ENCODE measurements at places on chromosomes 13 and 19. TPM values are rescaled to one million over a fixed set of nuclear protein-coding genes. Genes with fewer than 3 reads are reported as not detected.

- peaks cover 16% of the 10 kb centered on the region for H3K4me1 ChIP-seq
- no peak for DNase-seq
- H3K4me3 ChIP-seq = peak overlapping the region; percentile 81
- H3K27me3 ChIP-seq = peaks cover 5% of the 10 kb centered on the region
Measured at GRCh38 chr13:23609874-23610576, 39.8 kb downstream of the TNFRSF19 start.

DNA sequence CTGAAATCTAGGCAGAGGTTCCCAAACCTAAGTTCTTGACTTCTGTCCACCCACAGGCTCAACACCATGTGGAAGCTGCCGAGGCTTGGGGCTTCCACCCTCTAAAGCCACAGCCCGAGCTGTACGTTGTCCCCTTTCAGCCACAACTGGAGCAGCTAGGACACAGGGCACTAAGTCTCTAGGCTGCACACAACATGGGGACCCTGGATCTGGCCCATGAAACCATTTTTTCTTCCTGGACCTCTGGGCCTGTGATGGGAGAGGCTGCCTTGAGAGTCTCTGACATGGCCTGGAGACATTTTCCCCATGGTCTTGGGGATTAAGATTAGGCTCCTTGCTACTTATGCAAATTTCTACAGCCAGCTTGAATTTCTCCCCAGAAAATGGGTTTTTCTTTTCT lies 118.4 kb downstream of the GPC5 start:
- H3K4me3 ChIP-seq = no peak overlapping the region
- H3K27ac ChIP-seq = no peak overlapping the region
- no peaks in the 10 kb centered on the region for H3K36me3 ChIP-seq
- no peak for DNase-seq
- H3K27me3 ChIP-seq = no peaks in the 10 kb centered on the region
- H3K4me1 ChIP-seq = no peaks in the 10 kb centered on the region

DNA sequence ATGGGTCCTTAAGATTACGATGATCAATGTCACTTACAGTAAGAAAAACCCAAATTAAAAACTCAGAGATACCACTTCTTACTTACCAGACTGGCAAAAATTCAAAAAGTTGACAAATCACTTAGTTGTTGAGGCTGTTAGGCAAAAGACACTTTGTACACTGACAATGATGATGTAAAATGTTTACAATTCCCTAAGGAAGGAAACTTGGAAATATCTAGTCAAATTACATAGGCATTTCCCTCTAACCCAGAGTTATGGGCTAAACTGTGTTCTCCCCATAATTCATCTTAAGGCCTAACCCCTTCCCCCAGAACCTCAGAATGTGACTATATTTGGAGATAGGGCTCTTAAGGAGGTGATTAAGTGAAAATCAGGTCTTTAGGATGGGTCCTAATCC lies 12.0 kb downstream of the TGDS start:
- DNase-seq = no peak
- H3K27me3 ChIP-seq = no peaks in the 10 kb centered on the region
- no peak overlapping the region for H3K27ac ChIP-seq
- peaks cover 40% of the 10 kb centered on the region for H3K36me3 ChIP-seq
- H3K4me3 ChIP-seq = no peak overlapping the region

GAPDHS gene
- polyA plus RNA-seq = not detected
